Stimulated activated CD8-positive, alpha-beta memory T cell treated with anti-CD3 and anti-CD28 coated beads, Interleukin-7, amount 100 ng/mL, for 48 hours (primary cell): ENCODE measurements at places on chromosomes 7 and 10.

DNA sequence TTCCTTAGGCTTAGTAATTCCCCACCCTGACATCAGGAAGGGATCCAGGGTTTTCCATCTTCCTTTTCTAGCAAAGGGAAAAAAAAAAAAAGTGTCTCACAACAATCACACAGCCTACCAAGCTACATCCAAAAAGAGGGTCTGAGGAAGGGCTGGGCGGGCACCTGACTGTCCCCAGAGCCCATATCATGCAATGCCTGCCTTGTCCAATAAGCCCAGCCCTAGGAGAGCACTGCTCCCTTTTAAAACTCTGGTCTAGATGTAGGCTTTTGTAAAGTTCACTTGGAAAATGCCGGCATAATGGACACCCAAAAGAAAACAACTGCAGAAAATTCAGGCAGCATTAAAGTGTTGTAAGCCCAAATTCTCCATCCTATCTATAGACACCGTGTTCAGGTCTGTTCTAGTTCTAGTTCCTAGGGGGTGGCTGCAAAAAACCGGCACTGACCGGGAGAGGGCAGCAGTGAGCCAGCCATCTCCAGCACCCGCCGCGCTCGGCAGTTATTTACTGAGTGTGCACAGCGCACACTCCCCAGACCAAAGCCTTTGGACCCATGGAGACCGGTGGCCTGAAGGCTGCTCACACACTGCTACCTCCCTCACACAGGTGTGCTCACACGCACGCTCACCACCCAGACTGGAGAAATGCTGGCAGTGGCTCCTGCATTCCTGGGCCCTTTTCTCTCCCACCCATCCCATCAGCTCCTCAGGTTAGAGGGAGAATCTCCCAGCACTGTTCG is 48.7 kb downstream of the PODXL start:
- peak; percentile 65 for DNase-seq

DNA sequence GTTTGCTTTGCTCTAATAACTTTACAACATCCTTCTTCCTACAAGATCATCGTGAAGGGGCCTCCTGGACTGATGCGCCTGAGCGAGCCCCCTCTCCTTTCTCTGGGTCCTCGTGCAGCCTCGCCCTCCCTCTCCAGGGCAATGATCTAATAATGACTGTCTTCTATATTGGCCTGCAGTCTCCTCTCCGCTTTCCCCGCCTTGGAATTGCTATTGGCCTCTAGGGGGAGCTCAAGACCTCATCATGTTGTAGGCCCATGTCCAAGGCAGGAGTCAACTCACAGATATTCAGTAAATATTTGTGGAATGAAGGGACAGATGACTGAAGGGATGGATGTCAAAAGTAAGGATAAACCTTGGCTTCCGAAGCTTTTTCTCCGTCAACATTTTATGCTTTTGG is 1180.3 kb downstream of the TYW1 start:
- DNase-seq, result no peak

DNA sequence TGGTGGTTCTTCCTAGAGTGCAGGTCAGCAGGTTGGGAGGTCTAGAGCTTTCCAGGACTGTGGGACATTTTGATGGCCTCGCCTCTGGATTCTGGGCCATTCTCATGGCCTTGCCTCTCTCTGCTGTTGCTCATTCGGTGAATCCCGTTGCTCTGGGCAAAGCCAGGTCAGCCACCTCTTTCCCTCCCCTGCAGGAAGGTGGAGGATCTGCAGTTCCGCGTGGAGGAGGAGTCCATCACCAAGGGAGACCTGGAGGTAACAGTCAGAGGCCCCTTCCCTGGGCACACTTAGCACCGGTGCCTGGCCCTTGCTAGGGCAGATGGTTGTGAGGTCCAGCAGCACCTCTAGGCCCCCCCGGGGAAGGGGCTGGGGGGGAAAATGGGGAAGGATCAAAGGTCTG is 74.9 kb downstream of the CLIP2 start:
- DNase-seq, result no peak

DNA sequence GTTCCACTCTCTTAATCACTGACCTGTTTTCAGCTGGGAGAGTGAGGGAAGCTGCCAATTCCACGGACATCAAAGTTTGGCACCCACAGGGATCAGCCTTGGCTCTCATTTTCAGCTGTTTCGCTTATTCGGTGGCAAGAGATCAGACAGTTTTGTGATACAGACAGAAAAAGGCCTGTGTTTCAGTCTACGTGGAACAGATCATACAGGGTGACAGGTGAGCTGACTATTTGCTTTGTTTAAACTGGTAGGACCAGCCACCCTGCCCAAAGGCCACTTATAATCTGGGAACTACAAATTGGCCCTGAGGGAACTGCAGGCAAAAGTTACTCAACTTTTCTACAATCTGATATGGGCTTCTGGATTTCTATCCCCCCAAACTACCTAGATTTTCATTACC is 128.6 kb downstream of the ZNF467 start:
- DNase-seq, result no peak

GRCh38 chr10:19656420-19657042 is 159.7 kb upstream of the PLXDC2 start:
- no peak for DNase-seq

DNA sequence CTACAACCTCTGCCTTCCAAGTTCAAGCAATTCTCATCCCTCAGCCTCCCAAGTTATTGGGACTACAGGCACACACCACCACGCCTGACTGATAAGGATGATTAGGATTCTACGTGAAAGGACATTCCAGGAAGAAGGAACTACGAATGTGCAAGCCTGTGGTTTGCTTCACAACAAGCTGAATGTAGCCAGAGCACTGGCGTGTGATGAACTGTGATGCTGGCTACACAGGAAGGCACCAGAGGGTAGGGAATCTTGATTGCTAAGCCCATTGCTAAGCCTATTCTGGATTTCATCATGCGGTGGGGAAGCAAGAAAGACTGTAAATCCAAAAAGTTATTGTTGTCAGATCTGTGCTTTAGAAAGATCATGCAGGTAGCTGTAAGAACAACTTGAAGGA is 72.3 kb upstream of the SRRM3 start:
- DNase-seq, result no peak

- DNase-seq, result no peak
These were observed 41.1 kb upstream of the PRKAR1B start for GRCh38 chr7:767941-768731.

DNA sequence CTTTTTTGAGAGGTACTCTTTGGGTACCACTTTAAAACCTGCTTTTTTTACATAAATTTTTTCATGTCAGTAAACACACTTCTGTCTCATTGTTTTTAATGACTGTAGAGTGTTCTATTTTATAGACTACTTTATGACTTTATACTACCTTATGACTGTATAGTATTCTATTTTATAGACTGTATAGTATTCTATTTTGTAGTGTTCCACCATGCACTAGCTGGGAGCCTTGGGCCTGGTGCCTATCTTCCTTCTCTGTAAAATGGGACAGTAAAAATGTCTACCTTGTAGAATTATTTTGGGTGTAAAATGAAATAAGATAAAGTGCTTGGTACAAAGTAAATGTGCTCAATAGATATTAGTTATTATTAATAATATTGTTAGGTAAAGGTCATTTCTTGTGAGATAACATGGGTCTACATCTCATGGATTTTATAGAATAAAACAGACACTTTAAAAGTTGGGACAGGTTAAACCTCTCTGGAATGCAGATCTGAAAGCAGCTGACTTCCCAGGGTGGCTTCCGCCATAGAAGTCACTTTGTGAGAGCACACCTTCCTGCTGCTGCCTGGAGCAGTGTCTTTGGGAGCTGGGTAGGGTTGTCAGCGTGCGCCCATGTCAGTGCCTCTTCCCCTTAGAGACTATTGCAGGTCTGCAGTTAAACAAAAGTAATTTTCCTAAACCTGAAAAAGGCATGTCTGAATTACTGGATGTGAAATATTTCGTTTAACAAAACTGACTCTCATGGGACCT is 31.0 kb downstream of the CCNY start:
- DNase-seq, result no peak

DNA sequence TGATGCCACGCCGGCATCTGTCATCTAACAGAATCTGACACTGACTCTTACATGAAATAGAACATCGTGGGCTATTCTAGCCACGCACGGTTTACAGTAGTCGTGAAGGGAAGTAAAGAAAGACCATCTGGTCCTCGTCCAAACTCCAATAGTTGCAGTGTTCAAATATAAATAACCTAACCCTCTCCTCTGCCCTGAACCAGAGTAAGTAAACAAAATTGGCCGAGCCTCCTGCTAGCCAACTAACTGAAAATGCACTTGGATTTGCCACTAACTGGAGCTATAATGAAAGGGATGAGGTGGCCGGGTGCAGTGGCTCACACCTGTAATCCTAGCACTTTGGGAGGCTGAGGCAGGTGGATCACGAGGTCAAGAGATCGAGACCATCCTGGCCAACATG is 29.5 kb upstream of the ZC3HAV1L start:
- DNase-seq, result no peak

DNA sequence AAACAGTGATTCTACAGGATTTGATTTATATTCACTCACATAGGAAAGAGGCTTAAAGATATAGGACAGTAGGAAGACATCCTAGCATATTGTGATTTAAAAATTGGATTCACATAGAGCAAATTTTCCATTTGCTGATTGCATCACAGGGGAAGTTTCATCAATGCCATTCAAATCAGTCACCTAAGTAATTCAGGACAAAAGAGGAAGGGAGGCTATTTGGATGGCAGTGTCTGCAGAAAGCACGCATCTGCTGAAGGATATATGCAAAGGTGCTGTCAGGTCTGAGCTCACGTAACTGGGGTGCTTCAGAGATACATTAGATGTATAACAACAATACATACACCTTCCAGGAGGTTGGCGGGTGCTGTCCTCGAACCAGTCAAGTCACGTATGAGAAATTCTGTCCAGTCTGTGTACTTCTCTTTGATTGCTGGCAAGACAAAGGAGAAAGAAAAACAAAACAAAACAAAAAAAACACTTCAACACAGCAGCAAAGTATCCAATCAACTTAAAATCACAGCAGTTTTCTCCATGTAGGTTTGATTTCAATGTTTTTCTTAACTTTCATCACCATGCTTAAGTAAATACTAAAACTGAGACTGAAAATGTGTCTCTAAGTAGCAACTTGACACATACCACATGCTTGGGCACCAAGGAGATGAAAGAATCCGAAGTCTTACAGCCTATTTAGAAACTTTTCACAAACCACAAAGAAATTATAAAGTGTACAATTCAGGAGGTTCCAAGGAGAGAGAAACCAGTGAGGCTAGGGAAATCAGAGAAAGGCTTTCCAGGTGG is 125.1 kb downstream of the SFMBT2 start:
- no peak for DNase-seq

DNA sequence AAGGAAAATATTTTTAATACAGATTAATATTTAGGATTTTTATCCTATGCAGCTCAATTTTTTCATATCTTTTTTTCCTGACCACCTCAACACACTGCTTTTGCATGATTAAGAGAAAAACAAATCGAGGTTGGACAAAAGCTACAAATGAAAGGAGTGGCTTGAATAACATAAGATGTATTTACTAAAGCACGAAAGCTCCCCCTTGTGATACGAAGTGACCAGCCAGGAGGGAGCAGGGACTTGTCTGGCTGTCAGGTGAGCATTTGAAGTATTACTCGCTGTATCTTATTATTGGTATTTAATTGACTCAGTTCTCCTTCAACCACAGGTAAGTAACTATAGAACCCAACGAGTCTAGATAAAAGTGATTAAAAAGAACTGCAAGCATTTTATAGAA is 265.2 kb upstream of the PHF14 start:
- DNase-seq, result no peak

GRCh38 chr10:86062198-86062550 is 304.4 kb downstream of the GRID1 start:
- no peak for DNase-seq

GRCh38 chr10:22710139-22710745 is 4.1 kb downstream of the PIP4K2A start:
- no peak for DNase-seq

DNA sequence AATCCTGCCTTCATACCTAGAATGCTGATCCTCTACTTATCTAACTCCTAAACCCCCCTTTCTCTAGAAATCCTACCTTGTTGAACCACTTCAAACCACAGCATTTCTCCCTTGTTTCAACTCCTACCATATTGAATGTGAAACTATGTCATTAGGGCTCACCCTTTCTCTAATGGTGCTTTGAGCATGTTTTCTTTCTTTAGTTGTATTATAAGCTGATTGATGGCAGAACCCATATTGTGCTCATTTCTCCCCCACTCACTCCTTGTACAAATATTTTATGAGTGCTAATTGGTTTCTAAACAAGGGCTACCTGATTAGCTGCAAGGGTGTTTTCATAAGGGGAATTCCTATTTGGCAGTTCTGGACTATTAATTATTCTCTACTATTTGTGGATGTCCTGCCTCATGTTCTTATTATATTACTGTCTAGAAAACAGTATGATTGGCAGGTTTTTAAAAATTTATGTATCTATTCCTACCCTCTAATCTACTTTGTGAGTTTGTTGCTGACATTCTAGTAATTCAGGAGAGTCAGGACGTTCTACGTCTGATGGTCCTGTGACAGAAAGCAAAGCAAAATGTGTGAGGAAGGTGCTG is 765.8 kb downstream of the KCNMA1 start:
- DNase-seq, result no peak

GRCh38 chr10:70324339-70324861 is 40.6 kb upstream of the NPFFR1 start:
- DNase-seq, result no peak

DNA sequence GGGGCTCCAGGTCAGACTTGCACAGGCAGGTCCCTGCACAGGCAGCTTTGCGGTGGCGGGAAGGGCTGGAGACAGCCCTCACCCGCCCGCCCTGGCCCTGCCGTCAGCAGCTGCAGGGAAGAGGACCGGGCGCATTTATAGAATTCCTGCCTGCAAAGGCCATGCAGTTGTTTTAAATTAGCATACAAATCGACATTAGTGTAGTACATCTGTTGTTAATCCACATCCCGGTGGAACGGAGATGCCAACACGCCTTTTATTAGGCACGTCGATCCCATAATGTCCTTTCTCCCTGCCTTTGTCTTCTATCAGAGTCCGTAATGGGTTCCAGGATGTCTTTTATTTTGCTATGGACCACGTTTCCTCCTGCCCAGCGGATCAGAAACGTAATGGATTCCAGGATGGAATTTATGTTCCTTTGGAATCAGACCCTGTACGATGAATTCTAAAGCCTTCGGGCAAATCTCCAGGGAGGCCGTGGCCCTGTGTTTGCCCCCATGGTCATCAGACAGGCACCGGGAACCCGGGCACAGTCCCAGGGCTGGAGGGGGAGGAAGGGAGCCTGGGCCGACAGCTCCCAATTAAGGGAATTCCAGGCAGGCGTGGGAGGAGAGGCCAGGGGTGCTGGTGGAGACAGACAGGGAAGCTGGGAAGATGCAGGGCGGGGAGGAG is 123.9 kb downstream of the COL26A1 start:
- no peak for DNase-seq

DNA sequence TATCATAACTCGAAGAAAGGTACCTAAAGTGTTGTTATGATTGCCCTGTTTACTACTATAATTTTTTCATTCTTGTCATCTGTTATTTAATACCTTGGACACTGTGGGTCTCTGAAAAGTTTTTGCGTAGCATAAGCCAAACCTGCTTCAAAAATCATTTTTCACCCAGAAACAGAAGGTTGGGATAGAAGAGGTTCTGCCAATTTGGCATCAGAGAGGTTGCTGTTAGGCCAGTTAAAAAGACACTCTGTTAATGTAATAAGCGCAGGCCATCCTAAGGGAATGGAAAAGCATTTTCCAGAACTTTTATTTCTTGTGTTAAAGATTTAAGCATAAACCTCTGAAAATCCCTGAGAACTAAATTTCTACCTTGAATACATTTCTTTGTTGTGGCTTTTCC is 212.2 kb downstream of the BMPER start:
- no peak for DNase-seq
